RKO (cell line): ENCODE measurements at places on chromosomes 7 and 10.

GRCh38 chr10:1156616-1156886 lies 100.4 kb downstream of the WDR37 start:
- DNase-seq = no peak

GRCh38 chr7:119395024-119395423 lies 878.0 kb upstream of the KCND2 start:
- DNase-seq = no peak

- DNase-seq = no peak
Observed at GRCh38 chr10:68566955-68567354, 6.8 kb downstream of the TET1 start.

- no peak for DNase-seq
Observed at GRCh38 chr7:96182424-96183158, 139.3 kb downstream of the SLC25A13 start.

DNA sequence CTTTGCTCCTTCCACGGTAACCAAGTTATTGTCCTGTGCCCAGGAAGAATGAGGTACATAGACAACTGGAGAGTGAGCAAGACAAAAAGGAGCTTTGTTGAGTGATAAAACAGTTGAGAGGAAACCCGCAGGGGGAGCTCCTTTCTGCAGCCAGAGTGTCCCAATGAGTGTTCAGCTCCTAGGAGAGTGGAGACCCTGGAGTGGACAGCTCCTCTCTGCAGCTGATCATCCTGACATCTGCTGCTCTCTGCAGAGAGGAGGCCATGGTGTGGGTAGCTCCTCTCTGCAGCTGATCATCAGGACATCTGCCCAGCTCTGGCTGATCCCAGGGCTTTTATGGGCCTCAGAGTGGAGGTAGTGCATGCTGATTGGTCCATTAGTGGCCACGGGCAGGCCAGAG lies 53.4 kb upstream of the PCDH15 start:
- DNase-seq = no peak

GRCh38 chr7:64882341-64883112 lies 20.5 kb upstream of the ZNF273 start:
- DNase-seq = no peak

- no peak for DNase-seq
Observed at GRCh38 chr7:37410305-37411229, 38.1 kb downstream of the ELMO1 start.

DNA sequence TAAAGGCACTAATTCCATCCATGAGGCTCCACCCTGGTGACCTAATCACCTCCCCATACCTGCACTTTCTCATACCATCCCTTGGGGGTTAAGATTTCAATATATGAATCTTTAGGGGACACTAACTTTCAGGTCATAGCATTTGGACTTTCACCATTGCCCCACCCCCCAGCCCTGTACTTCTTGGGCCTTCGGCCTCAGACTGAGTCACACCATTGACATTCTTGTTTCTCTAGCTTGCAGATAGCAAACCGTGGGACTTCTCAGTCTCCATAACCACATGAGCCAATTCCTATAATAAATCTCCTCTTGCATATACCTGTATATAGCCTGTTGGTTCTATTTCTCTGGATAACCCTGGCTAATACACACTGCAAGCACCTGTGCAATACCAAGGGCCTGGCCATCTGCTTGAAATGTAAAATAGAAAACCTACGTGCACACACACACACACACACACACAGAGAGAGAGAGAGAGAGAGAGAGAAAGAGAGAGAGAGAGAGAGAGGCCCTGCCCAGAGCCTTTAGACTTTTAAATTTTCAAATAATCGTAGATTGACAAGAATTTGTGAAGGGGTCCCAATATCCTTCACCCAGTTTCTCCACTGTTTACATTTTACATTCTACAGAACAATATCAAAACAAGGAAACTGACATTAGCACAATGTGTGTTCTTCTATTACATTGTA lies 25.3 kb downstream of the ANXA8 start:
- peak; percentile 49 for DNase-seq
